ENCODE measurements at places on chromosomes 13 and 19. TPM values are rescaled to one million over a fixed set of nuclear protein-coding genes. Genes with fewer than 3 reads are reported as not detected.

GRCh38 chr13:24207841-24208667 lies 47.5 kb downstream of the SPATA13 start:
- no peak for DNase-seq

DNA sequence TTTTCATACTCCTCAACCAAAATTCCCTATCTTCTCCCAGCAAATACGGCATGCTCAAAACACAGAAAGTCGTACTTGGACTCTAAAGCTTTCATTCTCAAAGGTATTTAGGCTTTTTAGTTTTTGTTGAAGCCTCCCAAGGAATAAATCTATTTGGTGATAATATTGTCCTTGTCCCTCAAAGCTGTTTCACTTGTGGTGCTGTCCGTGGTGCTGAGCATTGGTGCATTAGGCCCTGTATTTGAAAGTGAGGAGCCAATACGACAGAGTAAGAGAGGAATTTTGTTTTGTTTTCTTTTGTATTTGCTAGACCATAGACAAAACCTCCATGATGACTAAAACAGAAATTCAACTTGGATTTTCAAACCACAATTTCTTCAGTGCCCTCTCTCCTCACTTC lies 3.2 kb upstream of the LGALS13 start:
- DNase-seq: no peak

DNA sequence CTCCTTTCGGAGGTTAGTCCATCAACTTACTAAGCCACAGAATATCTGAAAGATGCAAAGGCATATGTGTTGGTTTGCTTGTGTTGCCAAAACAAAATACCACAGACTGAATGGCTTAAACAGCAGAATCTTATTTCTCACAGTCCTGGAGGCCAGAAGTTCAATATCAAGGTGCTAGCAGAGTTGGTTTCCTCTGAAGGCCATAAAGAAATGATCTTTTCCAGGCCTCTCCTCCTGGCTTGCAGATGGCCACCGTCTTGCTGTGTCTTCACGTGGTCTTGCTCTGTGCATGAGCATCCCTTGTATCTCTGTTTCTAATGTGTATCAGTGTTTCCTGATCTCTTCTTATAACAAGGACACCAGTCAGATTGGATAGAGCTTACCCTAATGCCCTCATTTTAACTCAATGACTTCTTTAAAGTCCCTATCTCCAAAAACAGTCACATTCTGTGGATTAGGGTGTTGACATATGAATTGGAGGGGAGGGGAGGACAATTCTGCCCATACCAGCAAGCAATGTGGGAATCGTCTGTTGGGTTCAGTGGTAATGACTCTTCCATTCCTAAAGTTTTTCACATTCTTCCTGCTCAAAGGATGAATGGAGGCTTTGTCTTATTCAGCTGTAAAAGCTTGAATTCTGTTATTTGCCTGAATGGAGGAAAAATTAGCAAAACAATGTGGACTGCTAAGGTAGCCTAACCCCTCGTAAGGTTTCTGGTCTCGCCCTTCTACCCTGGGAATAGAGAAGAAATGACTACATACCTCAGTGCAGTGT lies 715.7 kb downstream of the DIAPH3 start:
- no peak for DNase-seq

DNA sequence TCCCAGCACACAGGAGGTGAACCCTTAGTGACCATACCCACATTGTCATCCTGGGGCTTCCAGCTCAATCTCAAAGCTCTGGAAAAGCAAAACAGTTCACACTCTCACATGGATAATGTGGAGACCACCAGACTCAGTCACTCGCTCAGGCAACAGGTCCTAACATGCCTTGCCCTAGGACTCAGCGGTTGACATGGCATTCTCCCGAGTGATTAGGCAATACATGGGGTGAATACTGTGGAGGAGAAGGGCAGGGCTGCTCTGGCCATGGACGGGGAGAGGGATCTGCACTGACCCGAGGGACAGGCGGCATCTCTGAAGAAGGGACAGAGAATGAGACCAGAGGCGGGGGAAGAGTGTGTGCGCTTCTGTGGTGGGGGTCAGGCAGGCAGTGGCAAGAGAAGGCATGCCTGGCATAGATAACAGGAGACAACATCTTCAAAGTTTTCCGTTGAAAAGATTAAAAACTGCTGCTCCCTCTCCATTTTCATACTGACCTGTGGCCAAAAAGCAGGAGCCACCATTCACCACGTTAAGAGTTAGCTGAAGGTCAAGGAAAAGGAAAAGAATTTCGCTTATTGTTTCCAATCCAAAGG lies 44.5 kb upstream of the EPHX3 start:
- DNase-seq: no peak

- DNase-seq: no peak
Measured at GRCh38 chr19:56778351-56778750, 62.2 kb downstream of the PEG3 start.

GRCh38 chr19:55640043-55640576 lies 692 bp upstream of the ZNF580 start:
- DNase-seq: no peak

GRCh38 chr13:97403893-97404750 lies 29.8 kb upstream of the RAP2A start:
- DNase-seq: no peak

DNA sequence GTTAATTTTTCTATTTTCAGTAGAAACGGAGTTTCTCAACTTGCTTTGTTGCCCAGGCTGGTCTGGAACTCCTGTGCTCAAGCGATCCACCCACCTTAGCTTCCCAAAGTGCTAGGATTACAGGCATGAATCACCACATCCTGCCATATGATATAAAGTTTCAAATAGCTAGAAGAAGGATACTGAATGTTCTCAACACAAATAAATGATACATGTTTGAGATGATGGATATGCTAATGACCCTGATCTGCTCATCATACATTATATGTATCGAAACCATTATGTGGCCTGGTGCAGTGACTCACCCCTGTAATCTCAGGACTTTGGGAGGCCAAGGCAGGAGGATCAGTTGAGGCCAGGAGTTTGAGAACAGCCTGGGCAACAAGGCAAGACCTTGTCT lies 11.5 kb downstream of the CIB3 start:
- DNase-seq: no peak

DNA sequence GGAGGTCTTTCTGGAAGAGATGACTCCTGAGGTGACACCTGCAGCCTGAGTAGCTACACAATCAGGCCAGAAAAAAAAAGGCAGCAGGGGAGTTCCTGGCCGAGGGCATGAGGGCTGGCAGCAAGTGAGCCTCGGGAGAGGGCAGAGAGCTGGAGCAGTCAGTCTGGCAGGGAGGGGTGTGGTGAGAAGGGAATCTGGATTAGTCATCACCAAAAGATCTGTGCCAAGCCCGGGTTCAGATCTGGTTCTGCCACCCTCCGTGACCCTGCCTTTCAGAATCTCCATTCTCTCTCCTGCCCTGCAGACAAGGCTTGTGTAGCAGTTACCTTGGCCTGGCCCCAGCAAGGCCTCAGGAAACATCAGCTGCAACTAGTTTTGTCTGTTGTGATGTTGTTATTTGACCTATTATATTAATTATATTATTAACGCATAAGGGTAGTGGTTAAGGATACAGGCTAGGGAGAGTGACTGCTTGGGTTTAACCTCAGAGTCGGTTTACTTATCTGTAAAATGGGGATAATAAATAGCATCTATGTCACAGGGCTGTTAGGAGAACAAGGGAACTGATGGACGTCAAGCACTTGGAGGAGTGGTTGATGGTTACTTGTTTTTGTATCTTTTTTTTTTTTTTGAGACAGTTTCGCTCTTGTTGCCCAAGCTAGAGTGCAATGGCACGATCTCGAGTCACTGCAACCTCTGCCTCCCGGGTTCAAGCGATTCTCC lies 2.7 kb upstream of the CAPNS1 start:
- peak; percentile 83 for DNase-seq

DNA sequence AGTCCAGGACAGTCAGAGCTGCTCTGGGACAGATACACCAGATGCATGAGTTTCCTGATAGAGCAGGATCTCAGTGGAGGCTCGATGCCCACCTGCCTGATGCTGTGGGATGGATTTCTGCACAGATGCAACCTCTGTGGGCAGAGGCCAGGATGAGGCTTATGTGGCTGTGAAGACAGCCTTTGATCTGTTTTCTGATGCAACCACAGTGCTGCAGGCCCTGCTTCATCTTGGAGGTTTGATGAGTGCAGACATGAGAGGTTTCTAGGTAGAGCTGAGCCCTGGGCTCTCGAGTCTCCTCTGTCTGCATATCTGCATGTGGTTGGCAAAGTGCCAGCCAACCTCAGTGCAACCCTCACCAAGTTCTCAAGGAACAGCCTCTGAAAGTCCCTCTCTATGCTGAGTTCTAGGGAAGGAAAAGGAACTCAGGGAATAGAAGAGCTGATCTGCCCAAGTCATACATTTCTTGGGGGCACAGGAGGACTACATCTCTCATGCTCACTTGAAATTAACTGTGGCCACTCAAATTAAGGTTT lies 23.1 kb upstream of the TSHZ3 start:
- DNase-seq: no peak

DNA sequence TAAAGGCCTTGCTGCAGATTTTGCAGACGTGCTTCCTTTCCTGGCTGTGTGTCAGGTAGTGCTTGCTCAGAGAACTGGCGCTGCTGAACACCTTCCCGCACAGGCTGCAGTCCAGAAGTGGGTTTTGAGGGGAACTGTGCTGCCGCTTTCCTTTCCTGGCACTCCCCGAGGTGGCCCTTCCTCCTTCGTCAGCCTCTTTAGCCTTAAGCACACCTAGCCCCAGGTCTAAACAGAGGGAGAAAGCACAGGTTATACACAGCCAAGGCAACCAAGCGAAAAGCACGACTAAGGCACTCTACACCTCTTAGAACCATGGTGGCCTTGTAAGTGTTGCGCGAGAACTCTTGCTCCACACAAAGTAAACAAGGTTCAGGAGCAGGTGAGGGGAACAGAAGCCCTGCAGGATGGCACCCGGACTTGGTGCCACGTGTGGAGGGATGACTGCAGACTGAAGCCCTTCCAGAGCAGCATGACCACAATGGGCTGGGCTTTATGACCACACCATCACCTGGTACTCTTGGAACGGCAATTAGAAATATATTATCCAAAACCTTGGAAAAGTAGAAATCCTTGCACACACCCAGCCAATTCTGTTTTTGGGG lies 23.6 kb downstream of the ZNF541 start:
- DNase-seq: peak; percentile 32

- no peak for DNase-seq
Measured at GRCh38 chr19:646779-647565, 7.3 kb downstream of the FGF22 start.

The EIF3K gene
- 224 TPM for total RNA-seq

The ATP8A2 gene
- 1.1 TPM for total RNA-seq

Data from left lung (tissue), 14 donors.